Fibroblast of the aortic adventitia (primary cell): ENCODE measurements at places on chromosomes 1 and 21. TPM values are rescaled to one million over a fixed set of nuclear protein-coding genes. Genes with fewer than 3 reads are reported as not detected.

DEPDC1 gene
- 1.6 and 36.1 TPM in 2 replicates for total RNA-seq

ZYG11A gene
- total RNA-seq = 0.57 and 0.72 TPM in 2 replicates

ZMYM4 gene
- 47.8 and 52.2 TPM in 2 replicates for total RNA-seq

NEK7 gene
- 119 and 187 TPM in 2 replicates for total RNA-seq

FTCD gene
- 0.25 and 0.27 TPM in 2 replicates for total RNA-seq

CFAP107 gene
- total RNA-seq = not detected in 2 replicates

RGS16 gene
- total RNA-seq = 2.3 and 2.5 TPM in 2 replicates

GPR37L1 gene
- total RNA-seq = not detected in 2 replicates

SLAMF1 gene
- total RNA-seq = not detected in 2 replicates

PPFIA4 gene
- 1.3 and 10.0 TPM in 2 replicates for total RNA-seq

IL19 gene
- total RNA-seq = 0.41 TPM in 1 of 2 replicates, not detected in the other

ACKR1 gene
- not detected in 2 replicates for total RNA-seq

MEX3A gene
- 0.90 TPM in 2 replicates for total RNA-seq

ZNF648 gene
- not detected in 2 replicates for total RNA-seq

EFCAB7 gene
- 12.1 and 15.7 TPM in 2 replicates for total RNA-seq

LCE2D gene
- total RNA-seq = not detected in 2 replicates

HPDL gene
- total RNA-seq = 1.1 and 1.4 TPM in 2 replicates
